Uterus (tissue), 4 donors: ENCODE measurements at places on chromosomes 5 and 9.

GRCh38 chr5:40616781-40617180 lies 62.9 kb upstream of the PTGER4 start:
- no peak overlapping the region for H3K27ac ChIP-seq
- no peak overlapping the region for H3K4me3 ChIP-seq
- no peaks in the 10 kb centered on the region for H3K4me1 ChIP-seq
- no peaks in the 10 kb centered on the region for H3K36me3 ChIP-seq

GRCh38 chr5:181200816-181201215 lies 4.2 kb downstream of the TRIM7 start:
- H3K4me3 ChIP-seq: no peak overlapping the region
- H3K27me3 ChIP-seq: no peaks in the 10 kb centered on the region
- no peak for DNase-seq
- no peaks in the 10 kb centered on the region for H3K36me3 ChIP-seq

DNA sequence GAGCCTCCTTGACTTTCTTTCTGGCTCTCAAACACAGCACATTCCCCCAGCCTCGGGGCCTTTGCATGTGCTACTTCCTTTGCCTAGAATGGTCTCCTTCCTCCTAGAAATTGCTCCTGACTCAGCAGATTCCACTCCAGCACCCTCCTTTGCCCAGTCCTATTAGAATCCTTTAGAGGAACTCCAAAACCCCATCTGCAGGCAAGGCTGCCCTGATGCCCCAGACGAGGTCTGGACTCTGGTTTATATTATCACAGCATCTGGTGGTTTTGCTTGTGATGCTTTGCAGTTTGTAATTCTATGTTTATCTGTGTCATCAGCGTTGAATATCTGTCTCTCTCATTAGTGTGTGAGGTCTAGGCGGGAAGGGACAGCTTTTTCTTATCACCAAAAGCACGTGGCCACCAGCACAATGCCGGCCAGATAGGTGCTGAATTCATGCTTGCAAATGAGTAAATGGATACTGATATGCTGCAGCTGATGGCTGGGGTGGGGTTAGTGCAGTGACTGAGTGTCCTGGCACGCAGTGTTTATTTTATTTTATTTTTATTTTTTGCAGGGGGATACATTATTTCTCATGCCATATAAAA lies 30.0 kb upstream of the ANKH start:
- H3K4me3 ChIP-seq: no peak overlapping the region
- H3K27me3 ChIP-seq: no peaks in the 10 kb centered on the region

DNA sequence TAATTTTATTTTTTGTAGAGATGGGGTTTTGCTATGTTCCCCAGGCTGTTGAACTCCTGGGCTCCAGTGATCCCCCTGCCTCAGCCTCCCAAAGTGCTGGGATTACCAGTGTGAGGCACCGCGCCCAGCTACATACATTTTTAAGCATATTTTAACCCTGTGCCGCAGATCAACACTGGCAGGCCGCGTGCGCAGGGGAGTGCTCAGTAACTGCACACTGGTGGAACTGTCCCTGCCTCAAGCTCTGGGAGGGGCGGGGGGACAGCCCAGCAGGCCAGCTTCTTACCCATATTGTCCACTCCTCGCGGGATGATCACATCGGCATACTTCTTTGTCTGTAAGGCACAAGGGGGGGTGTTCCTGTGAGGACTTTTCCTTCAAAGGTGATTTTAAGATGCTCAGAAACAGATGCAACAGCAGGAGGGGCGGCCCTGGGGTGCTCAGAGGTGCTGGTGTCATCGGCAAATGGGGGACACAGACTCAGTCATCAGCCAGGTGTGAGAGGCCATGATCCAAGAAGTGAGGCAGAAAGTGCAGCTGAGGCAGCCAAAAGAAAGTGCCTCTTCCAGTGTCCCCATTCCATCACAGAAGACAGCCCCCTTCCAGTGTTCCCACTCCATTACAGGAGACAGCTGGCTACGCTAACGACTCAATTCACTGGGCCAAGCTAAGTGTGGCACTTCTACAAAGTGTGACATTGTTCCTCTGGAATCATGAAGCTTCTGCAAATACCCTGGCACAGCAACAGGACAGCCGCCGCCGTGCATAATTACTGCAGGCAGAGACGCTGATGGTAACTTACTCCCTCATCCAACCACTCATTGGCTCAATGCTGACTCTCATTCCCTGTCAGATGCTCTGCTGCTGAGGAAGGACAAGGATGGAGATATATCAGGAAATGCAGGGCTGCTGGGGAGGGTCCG lies 5.2 kb downstream of the UCK1 start:
- no peaks in the 10 kb centered on the region for H3K36me3 ChIP-seq
- no peaks in the 10 kb centered on the region for H3K4me1 ChIP-seq
- no peak overlapping the region for H3K4me3 ChIP-seq
- no peaks in the 10 kb centered on the region for H3K27me3 ChIP-seq
- H3K27ac ChIP-seq: no peak overlapping the region

DNA sequence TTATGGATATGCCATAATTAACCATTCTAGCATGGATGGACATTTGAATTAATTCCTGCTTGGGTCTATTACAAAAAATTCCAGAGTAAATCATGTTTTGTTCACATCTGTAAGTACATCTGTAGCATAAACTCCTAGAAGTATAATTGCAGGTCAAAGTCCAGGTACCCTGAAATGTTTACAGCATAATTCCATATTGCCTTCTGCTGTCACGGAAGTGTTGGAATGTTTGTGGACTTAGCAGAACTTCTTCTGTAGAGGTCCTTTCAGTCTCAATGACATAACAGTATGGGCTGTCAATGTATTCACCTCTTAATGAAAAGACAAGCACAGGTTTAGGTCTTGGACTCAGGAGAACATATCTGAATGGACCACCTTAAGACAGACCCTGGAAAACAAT lies 1.8 kb downstream of the FAM240B start:
- H3K36me3 ChIP-seq: no peaks in the 10 kb centered on the region
- no peak overlapping the region for H3K4me3 ChIP-seq
- no peaks in the 10 kb centered on the region for H3K27me3 ChIP-seq
- H3K27ac ChIP-seq: no peak overlapping the region
- DNase-seq: no peak
